Smooth muscle cell of the umbilical artery (primary cell): ENCODE measurements at places on chromosomes 1 and 21. TPM values are rescaled to one million over a fixed set of nuclear protein-coding genes. Genes with fewer than 3 reads are reported as not detected.

ADAMTS1 gene
- total RNA-seq, result 42.4 and 47.8 TPM in 2 replicates

TTLL10 gene
- total RNA-seq, result not detected in 2 replicates

OR2L8 gene
- not detected in 2 replicates for total RNA-seq

SLC9C2 gene
- 0.30 and 0.46 TPM in 2 replicates for total RNA-seq

RAB7B gene
- 1.3 and 1.5 TPM in 2 replicates for total RNA-seq

EXTL1 gene
- total RNA-seq, result 0.30 and 1.4 TPM in 2 replicates

DEGS1 gene
- 118 and 165 TPM in 2 replicates for total RNA-seq

OR2M3 gene
- total RNA-seq, result not detected in 2 replicates

AP4B1 gene
- 21.4 and 31.0 TPM in 2 replicates for total RNA-seq

IL19 gene
- not detected in 2 replicates for total RNA-seq

OXCT2 gene
- total RNA-seq, result 0.30 and 1.2 TPM in 2 replicates

SLC1A7 gene
- not detected in 2 replicates for total RNA-seq

CASQ2 gene
- total RNA-seq, result under 0.01 TPM in 1 of 2 replicates, not detected in the other

TP73 gene
- total RNA-seq, result not detected in 2 replicates

KIF2C gene
- 2.1 and 19.1 TPM in 2 replicates for total RNA-seq

OR2M4 gene
- not detected in 2 replicates for total RNA-seq

GJA4 gene
- total RNA-seq, result 0.09 TPM in 1 of 2 replicates, not detected in the other

JAM2 gene
- total RNA-seq, result 1.5 and 1.9 TPM in 2 replicates

HSPB7 gene
- 5.9 and 6.4 TPM in 2 replicates for total RNA-seq

S100A4 gene
- 6.1 and 6.5 TPM in 2 replicates for total RNA-seq

CFHR5 gene
- total RNA-seq, result not detected in 2 replicates

CHRM3 gene
- total RNA-seq, result 0.59 and 2.8 TPM in 2 replicates

HSD3B1 gene
- total RNA-seq, result not detected in 2 replicates

PGLYRP4 gene
- total RNA-seq, result not detected in 2 replicates

AK5 gene
- total RNA-seq, result 8.0 and 10.6 TPM in 2 replicates

MAP1LC3C gene
- under 0.01 and 0.42 TPM in 2 replicates for total RNA-seq

GPR37L1 gene
- 0.05 and 0.30 TPM in 2 replicates for total RNA-seq

CHODL gene
- total RNA-seq, result not detected in 2 replicates

TMPRSS3 gene
- not detected in 2 replicates for total RNA-seq

PADI3 gene
- under 0.01 and 0.14 TPM in 2 replicates for total RNA-seq

MAST2 gene
- total RNA-seq, result 22.0 and 42.8 TPM in 2 replicates

LCE1E gene
- total RNA-seq, result 0.42 TPM in 1 of 2 replicates, not detected in the other

USH2A gene
- total RNA-seq, result not detected in 2 replicates

GFI1 gene
- total RNA-seq, result under 0.01 and 0.37 TPM in 2 replicates

KLHDC9 gene
- 1.2 and 1.5 TPM in 2 replicates for total RNA-seq

HIPK1 gene
- 21.4 and 27.3 TPM in 2 replicates for total RNA-seq

ECM1 gene
- total RNA-seq, result 5.3 and 15.8 TPM in 2 replicates

LCE3D gene
- total RNA-seq, result not detected in 2 replicates

ANGPTL3 gene
- total RNA-seq, result under 0.01 TPM in 1 of 2 replicates, not detected in the other

VHLL gene
- total RNA-seq, result 0.28 TPM in 1 of 2 replicates, not detected in the other

GOLT1A gene
- not detected in 2 replicates for total RNA-seq

CACHD1 gene
- total RNA-seq, result 5.2 and 9.5 TPM in 2 replicates

FAM3B gene
- not detected in 2 replicates for total RNA-seq

TMEM50B gene
- 37.3 and 51.4 TPM in 2 replicates for total RNA-seq

BCAN gene
- total RNA-seq, result not detected in 2 replicates

KMO gene
- under 0.01 TPM in 1 of 2 replicates, not detected in the other for total RNA-seq

BMP8B gene
- not detected in 2 replicates for total RNA-seq

LRRC3 gene
- 0.78 and 0.89 TPM in 2 replicates for total RNA-seq

NOTCH2NLA gene
- 73.0 and 102 TPM in 2 replicates for total RNA-seq

AGMAT gene
- total RNA-seq, result 1.5 and 2.0 TPM in 2 replicates

RHCE gene
- 1.2 and 1.8 TPM in 2 replicates for total RNA-seq

DNALI1 gene
- 0.89 and 1.9 TPM in 2 replicates for total RNA-seq

GPR157 gene
- 3.6 and 4.7 TPM in 2 replicates for total RNA-seq
